CD4-positive, CD25-positive, alpha-beta regulatory T cell (primary cell): ENCODE measurements at places on chromosomes 5 and 9. TPM values are rescaled to one million over a fixed set of nuclear protein-coding genes. Genes with fewer than 3 reads are reported as not detected.

Gene RBM18
- polyA plus RNA-seq: 26.1 TPM

GRCh38 chr9:74431467-74431866 lies 65.7 kb upstream of the RORB start:
- DNase-seq: no peak

DNA sequence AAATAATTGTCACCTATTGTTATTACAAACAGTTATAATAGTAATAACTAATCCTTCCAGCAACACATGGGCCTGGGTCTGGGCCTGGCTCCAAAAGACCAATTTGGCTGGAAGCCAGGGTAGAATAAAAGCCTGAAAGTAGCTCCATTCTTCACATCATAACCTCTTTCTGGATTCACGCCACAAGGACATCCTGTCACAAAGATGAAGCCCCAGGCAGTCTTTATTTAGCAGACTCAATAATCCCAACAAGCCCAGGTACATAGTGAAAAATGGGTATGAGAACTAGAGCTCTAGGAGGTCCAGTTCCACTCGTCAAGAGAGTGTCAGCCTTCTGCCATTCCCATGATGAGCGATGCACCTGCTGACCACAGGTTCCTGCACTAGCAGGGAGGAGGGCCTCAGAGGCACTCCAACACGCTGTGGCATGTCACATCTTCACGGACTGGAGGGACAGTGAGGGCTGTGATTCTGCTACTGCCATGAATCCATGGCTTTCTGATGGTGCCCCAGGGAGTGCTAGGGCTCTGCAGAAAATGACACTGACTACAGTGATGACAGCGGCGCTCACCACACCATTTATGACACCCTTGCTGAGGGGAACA lies 124.9 kb downstream of the SPOCK1 start:
- no peak for DNase-seq

- no peak for DNase-seq
Measured at GRCh38 chr9:86924206-86924605, 23.1 kb downstream of the GAS1 start.

- no peak for DNase-seq
Measured at GRCh38 chr5:176394096-176394495, 5.5 kb downstream of the HIGD2A start.

Gene DBH
- polyA plus RNA-seq: not detected

- DNase-seq: no peak
Measured at GRCh38 chr5:120449501-120449900, 14.6 kb upstream of the PRR16 start.

GRCh38 chr5:137836298-137836697 lies 31.4 kb upstream of the MYOT start:
- DNase-seq: no peak

DNA sequence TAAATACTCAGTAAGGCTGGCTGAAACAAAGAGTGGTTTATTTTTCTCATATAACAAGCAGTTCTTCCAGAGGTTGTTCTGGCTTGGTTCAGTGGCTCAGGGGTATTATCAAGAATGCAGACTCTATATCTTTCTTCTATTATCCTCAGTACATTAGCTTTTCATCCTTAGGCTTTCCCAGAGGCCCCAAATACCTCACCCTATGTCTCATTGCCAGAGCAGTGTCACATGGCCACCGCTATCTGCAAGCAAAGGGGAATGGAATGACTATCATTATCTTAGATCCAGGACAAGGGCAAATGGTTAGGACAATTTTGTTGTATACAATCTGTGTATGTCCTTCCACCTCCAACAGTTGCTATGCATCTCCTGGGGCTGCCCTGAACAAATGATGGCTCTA lies 69.0 kb upstream of the SNX2 start:
- no peak for DNase-seq

DNA sequence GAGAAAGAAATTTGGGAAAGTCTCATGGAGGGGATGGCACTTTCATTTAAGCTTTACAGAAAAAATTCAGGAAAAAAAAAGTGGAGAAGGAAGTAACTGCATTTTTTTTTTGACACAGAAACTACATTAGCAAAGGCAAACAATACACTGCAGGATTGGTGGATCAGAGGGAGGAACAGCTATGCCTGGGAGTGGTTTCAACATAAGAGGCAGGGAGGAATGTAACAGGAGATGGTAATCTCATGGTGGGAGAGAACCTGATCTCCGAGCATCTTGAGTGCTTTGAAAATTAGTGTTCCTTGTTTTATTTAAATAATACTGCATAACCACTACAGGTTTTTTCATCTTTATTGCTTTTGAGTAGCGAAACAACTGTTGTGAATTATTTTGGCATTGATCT lies 249.4 kb downstream of the FAM170A start:
- no peak for DNase-seq

Gene SLC2A6
- 1.9 TPM for polyA plus RNA-seq

Gene PCDHB8
- not detected for polyA plus RNA-seq

DNA sequence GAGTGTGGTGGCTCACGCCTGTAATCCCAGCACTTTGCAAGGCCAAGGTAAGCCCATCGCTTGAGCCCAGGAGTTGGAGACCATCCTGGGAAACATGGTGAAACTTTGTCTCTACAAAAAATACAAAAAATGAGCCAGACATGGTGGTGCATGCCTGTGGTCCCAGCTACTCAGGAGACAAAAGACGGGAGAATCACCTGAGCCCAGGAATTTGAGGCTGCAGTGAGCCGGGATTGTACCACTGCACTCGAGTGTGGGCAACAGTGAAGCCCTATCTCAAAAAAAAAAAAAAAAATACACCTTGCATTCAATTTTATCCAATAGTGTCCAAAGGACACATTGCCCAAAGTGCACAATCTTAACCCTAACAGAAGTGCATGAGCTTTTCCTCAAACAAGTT lies 372.8 kb downstream of the CDH12 start:
- no peak for DNase-seq

Gene MUSK
- polyA plus RNA-seq: not detected

GRCh38 chr9:36946653-36947052 lies 87.4 kb downstream of the PAX5 start:
- no peak for DNase-seq

DNA sequence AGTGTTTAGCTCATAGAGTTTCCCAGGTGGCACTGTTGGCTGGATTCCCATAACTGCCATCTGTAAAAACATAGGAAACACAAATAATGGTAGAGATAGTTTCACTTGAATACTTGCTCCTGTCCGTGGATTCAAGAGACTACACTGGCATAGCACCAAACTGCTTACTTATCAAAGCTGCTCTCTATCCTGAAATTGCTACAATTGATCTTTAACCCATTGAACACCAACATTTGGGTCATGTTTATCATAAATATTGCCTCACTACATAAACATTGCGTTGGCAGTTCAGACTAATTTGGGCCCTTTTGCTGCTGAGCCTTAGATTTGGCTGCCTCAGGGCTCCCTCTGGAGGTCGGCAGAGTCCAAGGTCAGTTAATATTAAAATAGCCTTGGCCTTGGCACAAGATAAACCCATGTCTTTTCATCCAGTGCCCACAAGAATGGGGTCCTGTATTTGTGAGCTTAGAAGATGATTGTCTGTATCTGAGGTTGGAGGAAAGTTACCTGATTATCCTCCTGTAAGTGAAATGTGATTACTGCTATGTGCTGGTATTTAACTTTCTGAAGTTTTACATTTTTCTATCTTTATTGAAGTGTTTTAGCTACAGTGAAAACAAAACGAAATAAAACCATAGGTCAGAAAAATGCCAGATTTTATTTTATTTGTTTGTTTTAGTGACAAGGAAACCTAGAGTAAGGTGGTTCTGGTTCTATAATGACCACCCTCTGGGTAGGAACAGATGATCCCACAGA lies 4.0 kb upstream of the RANBP3L start:
- peak; percentile 26 for DNase-seq

- no peak for DNase-seq
Measured at GRCh38 chr9:82132024-82132423, 143.5 kb downstream of the SPATA31D1 start.

DNA sequence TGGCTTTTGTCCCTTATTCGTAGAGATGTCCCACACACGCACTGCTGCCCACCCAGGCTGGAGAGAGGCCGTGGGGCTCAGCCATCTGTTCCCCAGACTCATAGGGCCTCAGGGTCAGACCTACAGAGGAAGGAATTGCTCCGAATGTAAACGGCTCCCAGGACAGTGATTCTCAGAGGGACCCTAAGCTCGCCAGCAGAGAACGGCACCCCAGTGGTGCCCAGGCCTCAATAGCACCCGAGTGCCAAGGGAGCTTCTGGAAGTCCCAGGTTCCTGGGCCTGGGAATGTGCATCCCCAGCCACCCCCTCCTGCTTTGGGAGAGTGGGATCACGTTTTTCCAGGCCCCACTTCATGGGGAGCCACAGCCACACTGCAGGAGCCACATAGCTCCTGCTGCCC lies 32.9 kb upstream of the CNOT6 start:
- no peak for DNase-seq

DNA sequence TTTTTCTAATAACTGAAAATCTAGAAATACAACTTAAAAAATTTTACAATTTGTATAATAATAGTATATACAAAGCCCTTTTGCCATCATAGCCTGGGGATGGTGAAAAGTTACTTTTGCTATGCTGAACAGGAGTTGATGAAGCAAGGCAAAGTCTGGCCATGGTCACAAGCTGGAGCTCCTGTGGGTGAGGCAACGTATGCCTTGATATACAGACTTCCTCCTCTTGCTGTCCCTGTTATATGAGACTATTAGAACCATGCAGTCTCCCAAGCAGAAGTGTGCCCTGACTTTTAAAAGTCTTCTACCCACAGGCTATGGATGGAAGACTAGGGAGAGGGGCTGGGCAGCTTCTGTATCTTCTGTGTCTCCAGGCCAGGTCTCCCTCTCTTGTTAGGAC lies 15.7 kb downstream of the FAM151B start:
- DNase-seq: no peak

Gene BARHL1
- not detected for polyA plus RNA-seq

GRCh38 chr5:107572715-107573368 lies 97.9 kb downstream of the EFNA5 start:
- DNase-seq: no peak

DNA sequence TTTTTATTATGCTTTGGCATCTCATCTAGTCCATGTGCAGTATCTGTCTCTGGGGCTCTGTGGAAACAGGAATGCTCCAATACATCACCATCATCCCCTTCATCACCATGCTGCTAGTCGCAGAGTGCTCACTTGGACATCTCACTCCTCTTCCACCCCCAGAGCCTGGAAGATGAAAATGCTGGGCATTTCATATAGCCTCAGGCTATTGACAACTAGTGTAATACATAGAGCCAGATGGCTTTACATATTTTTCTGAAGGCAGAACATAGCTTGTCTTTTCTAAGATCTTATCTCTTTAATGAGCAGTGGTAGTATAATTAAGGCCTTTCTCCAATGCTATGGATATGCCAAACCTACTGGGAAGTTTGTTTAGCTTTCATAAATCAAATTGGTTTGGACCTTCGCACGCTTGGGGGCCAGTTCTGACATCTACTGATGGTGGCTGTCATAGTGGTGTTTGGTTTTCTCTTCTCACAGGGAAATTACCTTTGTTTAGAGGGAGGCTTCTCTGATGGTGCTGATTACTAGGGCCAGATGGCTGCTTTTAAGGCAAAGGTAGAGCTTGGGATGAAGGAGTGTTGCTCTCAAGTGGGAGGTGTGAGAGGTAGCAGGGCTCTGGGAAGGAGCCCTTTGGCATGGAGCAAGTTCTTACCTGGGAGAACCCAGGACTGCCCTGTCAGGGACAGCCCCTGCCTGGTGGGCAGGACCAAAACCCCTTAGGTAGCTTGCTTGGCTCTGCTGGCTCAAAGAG lies 63.1 kb upstream of the CXCL14 start:
- no peak for DNase-seq

- DNase-seq: no peak
Measured at GRCh38 chr9:29981013-29981412, 2403.4 kb upstream of the ACO1 start.
